ENCODE measurements at places on chromosomes 1 and 21.

GRCh38 chr21:18931237-18931636 lies 527.7 kb upstream of the TMPRSS15 start:
- DNase-seq: no peak

GRCh38 chr1:182308826-182309225 lies 82.8 kb downstream of the GLUL start:
- DNase-seq: no peak

DNA sequence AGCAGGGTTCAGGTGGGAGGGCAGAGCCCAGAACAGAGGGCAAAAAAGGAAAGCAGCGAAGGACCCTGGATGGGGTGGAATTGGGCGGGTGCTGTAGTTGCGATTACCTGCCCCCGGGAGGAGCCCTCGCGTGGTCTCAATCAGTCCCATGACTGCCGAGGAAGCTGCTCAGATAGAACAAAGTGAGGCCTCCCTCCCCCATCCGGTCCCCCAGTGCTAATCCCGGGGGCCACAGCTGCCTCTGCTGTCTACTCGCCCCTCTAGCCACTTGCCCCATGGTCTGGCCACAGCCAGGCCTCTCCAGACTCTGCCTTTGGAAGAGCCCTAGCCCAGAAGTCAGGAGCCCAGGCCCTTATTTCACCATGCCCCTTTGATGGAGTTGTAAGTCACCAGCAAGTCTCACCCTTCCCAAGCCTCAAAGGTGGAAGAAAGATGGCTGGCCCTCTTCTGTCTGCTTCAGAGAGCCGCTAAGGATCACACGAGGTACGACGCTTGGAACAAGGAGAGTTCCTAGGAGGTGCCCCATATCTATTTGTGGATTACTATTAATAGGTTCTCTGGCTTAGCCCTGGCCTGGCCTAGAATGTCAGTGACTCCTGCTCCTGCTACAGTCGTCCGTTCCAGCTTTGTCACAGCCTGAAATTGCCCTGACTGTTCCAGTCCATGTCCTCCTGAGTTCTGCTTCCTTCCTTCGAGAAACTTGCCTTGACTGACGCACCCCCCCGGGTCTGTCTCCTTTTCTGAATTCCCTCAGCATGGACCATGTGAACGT lies 16.4 kb downstream of the ECHDC2 start:
- peak; percentile 33 for DNase-seq

DNA sequence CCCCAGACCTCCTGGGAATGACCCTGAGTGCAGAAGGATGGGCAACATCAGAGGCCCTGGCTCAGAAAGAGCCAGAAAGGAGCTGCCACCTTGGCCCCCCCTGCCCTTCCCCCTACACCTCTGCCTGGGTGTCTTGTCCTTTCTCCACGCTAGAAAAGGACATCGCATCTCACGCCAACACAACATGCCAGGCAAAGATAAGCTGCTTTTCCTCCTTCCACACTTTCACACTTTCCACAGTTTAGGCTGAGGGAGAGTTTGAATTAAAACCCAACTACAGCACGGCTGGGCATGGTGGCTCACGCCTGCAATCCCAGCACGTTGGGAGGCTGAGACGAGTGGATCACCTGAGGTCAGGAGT lies 109.5 kb downstream of the SPSB1 start:
- DNase-seq: no peak

DNA sequence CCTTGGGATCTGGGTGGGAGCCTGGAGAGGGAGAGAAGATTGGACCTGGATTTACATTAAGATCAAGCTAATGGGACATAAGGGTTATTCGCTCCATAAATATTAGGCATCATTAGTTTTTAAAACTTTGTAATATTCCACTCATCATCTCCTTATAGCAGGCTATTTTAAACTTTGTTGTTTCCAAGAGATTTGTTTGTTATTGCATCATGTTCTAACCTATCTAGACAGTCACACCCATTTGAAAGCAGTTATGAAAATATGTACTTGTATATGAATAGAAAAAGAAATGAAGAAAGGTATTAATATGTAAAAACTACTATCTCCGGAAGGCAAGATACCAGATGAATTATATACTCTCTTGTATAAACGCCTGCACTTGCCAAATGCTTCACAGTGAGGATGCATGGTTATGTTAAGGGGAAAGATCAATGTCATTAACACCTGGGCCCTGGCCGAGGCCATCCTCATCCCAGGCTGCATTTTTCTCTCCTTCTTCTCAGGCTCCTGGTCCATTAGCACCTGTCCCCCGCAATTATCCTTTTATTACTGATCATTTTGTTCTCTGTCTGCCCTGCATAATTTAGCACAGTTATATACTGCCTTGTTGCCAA lies 468.2 kb downstream of the MATN1 start:
- no peak for DNase-seq

DNA sequence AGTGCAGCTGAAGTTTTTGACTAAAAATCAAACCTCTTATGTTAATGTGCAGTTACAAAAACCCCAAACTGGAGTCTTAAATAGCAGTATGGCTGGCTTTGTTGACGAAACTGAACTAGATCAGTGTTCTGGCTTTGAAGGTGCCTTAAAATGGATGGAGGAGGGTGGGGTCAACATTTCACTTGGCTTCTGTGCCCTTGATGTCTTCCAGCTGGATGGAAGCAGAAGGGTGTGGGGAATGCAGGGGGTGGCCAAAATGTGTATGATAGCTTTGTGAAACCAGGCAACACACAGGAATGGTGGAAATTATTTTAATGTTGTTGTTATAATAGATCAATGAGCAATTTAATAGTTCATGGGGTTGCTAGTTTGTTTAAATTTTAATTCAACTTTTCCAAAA lies 96.8 kb upstream of the C1orf105 start:
- DNase-seq: no peak

DNA sequence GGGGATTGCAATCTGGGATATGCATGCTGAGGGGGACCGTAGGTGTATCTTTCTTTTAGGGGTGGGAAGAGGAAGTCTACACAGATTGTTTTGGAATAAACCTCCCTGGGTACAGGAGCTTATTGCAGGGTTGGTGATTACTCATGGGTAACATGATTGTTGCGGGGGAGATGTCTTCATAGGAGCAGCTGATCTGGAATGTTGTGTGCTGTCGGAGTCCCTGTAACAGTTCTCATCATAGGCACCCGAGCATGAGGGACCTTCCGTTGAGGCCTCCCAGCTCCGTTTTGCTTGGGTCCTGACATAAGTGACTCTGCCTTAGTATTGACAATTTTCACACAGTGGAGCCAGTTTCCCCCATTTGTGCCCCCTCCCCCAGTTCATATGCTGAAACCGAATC lies 4.2 kb upstream of the PRXL2B start:
- DNase-seq: no peak

- DNase-seq: peak; percentile 54
Observed at GRCh38 chr1:43978551-43979260, at the start of gene B4GALT2. B4GALT2 (plus strand) TSS chr1:43979210; CDS start chr1:43981161, 1,951 bp downstream.

GRCh38 chr1:212689196-212689725 lies 10.4 kb downstream of the BATF3 start:
- DNase-seq: no peak

- DNase-seq: peak; percentile 36
Observed at GRCh38 chr1:169115891-169116585, 9.5 kb downstream of the ATP1B1 start.

DNA sequence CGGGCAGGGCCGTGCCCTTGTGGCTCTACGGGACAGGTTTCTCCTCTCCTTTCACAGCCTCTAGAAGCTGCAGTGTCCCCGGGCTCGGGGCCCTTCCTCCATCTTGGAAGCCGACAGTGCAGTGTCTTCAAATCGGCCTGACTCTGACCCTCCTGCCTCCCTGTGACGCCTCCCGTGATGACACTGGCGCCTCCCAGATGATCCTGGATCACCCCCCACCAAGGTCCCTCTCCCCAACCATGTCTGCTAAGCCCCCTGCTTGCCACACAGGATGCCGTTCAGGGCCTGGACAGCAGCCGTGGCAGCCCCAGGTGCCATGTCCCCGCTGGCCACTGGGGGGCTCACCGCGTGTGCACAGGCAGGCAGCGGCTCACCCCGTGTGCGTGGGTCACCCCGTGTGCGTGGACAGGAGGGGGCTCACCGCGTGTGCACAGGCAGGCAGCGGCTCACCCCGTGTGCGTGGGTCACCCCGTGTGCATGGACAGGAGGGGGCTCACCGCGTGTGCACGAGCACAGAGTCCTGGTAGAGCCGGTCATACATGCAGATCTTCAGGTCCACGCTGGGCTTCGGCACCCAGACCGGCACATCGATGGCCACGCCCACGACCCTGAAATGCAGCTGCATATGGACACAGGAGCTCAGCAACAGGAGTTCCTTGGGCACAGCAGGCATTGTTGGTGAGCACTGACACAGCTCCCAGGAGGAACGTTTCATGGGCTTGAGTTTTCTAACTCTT lies 24.9 kb upstream of the TMEM52 start:
- DNase-seq: peak; percentile 64

- DNase-seq: peak; percentile 83
Observed at GRCh38 chr1:243850202-243850451, at the start of gene AKT3. AKT3 (minus strand) TSS chr1:243850243; CDS start chr1:243843170, 7,073 bp downstream.

GRCh38 chr21:39051588-39051949 lies 131.7 kb downstream of the PSMG1 start:
- DNase-seq: no peak

DNA sequence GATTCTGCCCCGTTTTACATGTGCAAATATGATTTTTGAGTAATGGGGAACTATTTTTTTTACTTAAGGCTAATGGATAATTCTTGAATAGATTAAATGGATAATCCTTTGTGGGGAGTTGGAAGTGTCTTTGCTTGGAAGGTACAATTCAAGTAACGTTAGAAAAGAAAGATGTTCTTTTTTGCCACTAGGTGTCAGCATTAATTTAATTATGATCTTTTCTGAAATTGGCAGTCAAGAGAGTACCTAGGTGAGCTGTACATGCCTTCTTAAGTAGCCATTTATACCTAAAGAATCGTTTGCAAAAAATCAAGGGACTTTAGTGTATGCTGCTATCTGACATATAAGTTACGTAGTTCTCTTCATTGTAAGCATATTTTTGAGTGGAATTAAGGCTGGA lies 2.2 kb downstream of the FBXO28 start:
- DNase-seq: no peak

DNA sequence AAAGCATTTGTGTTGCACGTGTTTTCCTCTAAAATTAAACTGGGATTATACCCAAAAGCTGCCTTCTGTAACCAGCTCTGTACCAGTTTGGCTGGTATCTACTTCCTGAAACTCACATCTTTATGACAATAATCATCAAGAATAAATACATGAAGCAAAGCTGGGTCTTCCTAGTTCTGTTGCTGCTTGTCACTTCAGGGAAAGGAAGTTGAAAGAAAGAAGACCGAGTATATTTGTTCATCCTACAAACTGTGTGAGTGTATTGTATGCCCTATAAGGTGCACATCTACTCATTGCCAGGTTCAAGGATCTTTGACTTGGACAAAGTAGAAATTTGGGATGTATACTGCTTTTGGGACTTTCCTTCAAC lies 29.1 kb upstream of the IFNGR2 start:
- DNase-seq: no peak

GRCh38 chr1:211309617-211310016 lies 17.0 kb upstream of the TRAF5 start:
- DNase-seq: no peak

- DNase-seq: no peak
Observed at GRCh38 chr1:31418626-31419323, 5.8 kb downstream of the SERINC2 start.

DNA sequence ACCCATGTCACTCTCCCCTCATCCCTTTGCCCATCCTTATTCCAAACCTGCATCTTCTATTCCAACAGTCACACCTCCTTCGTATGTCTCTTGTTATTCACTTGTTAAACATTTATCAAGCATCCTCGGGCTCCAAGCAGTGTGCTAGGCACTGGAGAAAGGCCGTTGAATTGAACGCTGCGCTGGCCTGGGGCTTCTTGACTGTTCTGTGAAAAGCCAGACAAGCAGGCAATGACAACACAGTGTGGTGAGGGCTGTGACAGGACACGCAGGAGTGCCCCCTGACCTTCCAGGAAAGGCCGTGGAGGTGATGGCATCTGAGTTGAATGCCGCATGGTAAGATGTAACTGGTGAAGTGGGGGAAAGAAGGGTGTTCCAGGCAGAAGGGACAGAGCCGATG lies 19.2 kb downstream of the ETV3 start:
- DNase-seq: no peak

GRCh38 chr1:50599546-50599945 lies 176.3 kb upstream of the DMRTA2 start:
- DNase-seq: no peak

- DNase-seq: no peak
Observed at GRCh38 chr1:53349369-53349835, 21.5 kb upstream of the LRP8 start.

GRCh38 chr1:64822621-64823020 lies 77.7 kb downstream of the RAVER2 start:
- no peak for DNase-seq

DNA sequence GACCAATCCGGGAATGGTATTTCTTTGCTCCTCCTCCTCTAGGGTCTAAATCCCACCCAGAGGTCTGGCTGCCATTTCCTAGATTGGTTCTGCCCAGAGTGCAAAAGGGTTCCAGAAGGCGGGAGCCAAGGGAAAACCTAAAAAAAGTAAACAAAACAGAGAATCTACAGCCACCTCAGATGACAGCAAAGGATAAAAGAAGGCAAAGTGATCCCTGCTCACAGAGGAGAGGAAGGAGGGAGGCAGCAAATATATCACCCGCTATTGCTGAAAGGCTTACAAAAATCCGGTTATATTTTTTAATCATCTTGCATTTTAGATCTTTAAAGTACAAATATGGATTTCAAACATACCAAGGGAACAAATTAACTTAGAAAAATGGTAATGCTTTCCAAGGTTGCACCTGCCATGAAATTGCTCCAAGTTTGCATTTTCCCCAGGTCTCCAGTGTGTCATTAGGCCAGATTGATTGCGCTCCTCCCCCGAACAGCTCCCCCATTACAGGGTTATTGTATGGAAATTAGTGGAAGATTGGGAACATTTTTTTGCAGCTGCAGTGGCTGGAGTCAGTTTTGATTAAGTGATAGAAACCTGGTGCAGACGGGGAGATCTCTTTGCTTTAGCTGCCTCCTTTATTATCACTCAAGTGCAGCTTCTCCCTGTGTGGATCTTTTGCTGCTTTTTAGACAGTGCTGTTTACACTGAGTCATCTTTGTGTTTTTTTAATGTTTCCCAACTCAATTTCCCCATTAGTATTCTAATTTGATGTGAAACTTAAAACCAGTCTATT lies 280.5 kb upstream of the CAMK1G start:
- no peak for DNase-seq

DNA sequence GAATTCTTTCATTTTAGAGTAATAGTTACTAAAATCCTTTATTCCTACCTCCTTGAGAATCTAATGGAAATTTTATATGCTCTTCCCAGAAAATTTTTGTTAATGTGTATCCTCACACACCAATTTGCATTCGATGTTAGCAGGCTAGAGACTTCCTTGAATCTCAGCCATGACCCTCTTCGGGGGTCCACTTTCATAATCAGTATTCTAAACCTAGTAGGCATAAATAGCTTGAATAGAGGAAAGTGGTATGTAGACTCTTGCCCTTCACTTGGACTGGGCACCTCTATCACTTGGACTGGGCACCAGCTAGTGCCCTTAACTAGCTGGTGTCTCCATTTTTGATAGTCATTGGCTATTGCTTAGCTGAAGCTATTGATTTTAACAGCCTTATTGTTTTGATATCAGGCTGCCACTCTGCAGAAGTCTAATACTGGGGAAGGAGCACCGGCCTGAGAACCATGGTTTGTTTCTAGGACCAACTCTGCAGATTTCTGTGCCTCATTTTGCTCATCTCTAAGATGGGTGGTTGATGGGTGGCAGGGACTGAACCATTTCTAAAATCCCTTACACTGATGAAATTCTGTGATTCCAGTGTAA lies 42.8 kb downstream of the MRPL39 start:
- DNase-seq: no peak

GRCh38 chr1:9787702-9788101 lies 36.1 kb downstream of the CLSTN1 start:
- DNase-seq: peak; percentile 62
